Urinary bladder (tissue), 4 donors: ENCODE measurements at places on chromosomes 5 and 9. TPM values are rescaled to one million over a fixed set of nuclear protein-coding genes. Genes with fewer than 3 reads are reported as not detected.

Gene TAF11L11
- total RNA-seq = not detected

- no peak for DNase-seq
Observed at GRCh38 chr9:32069169-32069813, 315.2 kb upstream of the ACO1 start.

- DNase-seq = no peak
Observed at GRCh38 chr5:38448568-38449350, 107.7 kb downstream of the LIFR start.

DNA sequence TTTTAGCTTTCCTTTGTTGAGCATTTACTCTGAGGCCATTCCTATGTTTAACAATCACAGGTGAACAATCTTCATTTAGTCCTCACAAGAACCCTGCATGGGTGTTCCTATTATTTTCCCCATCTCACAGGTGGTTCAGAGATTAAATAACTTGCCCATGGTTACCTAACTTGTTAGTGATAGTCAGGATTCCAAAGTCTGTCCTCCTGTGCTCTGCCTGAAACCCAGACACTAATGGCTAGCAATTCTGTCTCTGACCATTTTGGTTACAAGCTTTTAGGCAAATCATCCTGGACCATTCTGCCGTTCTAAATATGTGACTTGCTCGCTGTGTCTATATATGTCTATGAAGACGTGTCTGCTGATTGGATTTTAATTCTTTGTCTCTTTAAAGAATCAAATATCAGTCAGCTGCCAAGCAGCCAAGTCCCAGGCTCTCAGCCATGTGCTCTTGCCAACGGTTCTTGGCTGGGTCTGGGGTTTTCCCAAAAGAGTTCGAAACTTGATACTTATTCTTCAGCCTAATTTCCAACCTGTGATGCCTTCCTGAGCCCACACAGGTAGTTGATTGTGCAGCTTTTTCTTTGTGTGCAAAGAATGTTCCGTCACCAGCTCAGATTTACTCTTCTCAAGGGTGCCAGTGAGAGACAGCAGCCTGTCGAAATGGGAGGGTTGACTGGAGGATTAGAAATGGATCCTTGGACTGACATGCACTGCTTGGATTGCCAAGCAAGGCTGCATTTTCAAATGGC, 121.7 kb downstream of the NREP start:
- no peak for DNase-seq

- no peak for DNase-seq
Observed at GRCh38 chr9:78332381-78332780, 35.5 kb downstream of the PSAT1 start.
